ENCODE measurements at places on chromosomes 1 and 21. TPM values are rescaled to one million over a fixed set of nuclear protein-coding genes. Genes with fewer than 3 reads are reported as not detected.

- no peak overlapping the region for H3K27ac ChIP-seq
- DNase-seq: no peak
- peaks cover 5% of the 10 kb centered on the region for H3K36me3 ChIP-seq
- no peaks in the 10 kb centered on the region for H3K4me1 ChIP-seq
These were observed 26.1 kb upstream of the FHAD1 start for GRCh38 chr1:15220825-15221431.

Gene PTCH2
- total RNA-seq: 0.79 TPM

DNA sequence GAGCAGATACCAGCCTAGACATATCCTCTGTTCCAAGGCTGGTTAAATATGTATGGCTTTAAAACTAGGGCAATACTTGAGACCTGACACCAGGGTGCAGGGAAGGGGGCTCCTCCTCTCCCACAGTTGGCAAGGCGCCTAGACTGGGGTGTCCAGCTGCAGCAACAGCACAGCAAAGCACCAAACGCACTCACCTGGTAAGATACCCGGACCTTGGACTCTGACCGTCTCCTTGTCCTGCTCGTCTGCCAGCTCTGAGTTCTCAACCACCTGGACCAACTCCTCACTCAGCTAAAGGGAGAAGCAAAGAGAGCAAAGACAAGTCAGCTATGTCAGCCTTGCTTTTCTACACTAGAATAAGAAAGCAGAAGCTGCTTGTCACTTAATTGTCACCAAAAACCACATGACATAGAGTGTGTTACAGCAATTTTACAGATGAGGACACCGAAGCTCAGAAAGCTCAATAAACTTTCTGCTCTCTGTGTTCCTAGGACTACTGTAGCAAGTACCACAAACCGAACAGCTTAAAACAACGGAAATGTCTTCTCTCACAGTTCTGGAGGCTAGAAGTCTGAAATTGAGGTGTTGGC lies 4.4 kb downstream of the PACC1 start:
- no peak overlapping the region for H3K4me3 ChIP-seq
- H3K4me1 ChIP-seq: peaks cover 17% of the 10 kb centered on the region
- peaks cover 23% of the 10 kb centered on the region for H3K36me3 ChIP-seq
- H3K27ac ChIP-seq: no peak overlapping the region
- no peaks in the 10 kb centered on the region for H3K27me3 ChIP-seq

- no peak for DNase-seq
- no peaks in the 10 kb centered on the region for H3K27me3 ChIP-seq
- H3K4me3 ChIP-seq: no peak overlapping the region
These were observed 33.7 kb downstream of the PABPC4 start for GRCh38 chr1:39542924-39543323.

- peaks cover 8% of the 10 kb centered on the region for H3K4me1 ChIP-seq
- H3K27ac ChIP-seq: no peak overlapping the region
- no peaks in the 10 kb centered on the region for H3K27me3 ChIP-seq
- H3K4me3 ChIP-seq: no peak overlapping the region
These were observed 146.7 kb upstream of the COL6A1 start for GRCh38 chr21:45834821-45835293.

DNA sequence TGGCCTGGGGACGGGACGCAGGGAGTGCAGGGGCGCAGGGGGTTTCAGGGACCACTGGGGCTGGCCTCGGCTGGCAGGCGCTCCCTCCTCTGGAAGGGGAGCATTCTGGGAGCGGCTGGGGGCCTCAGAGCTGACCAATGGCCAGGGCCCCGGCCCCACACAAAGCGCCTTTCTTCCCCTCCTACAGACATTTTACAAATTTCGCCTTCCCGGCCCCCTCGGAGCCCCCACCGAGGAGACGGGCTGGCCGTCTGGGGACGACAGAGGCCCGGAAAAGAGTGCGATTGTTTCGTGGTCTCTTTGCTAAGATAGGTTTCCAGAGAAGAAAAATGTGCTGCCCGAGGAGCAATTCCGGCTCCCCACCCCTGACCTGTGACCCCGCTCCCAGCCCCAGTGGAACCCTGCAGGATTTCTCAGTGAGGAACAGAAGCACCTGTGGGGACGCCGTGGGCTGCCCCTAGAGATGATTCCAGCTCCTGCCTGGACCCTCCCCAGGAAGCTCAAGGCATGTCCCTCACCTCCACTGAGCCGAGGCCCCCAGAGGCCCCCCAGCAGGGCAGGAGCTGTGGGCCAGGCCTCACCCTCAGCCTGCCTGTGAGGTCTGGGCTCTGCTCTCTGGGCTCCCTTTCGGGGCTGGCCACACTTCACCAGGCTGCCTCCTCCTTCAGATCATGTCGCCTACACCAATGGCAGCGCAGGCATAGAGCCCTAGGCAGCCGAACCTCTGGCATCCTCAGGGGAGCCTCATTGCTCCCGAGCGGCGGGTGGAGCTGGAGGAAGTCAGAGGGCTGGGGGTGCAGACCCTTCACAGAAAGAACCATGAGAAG lies 15.0 kb upstream of the PLEKHG5 start:
- peaks cover 2% of the 10 kb centered on the region for H3K4me1 ChIP-seq
- no peaks in the 10 kb centered on the region for H3K36me3 ChIP-seq
- H3K4me3 ChIP-seq: no peak overlapping the region
- no peaks in the 10 kb centered on the region for H3K27me3 ChIP-seq
- no peak for DNase-seq

GRCh38 chr1:183936791-183937190 lies 100.7 kb downstream of the COLGALT2 start:
- no peaks in the 10 kb centered on the region for H3K36me3 ChIP-seq
- DNase-seq: no peak
- no peaks in the 10 kb centered on the region for H3K4me1 ChIP-seq
- H3K27me3 ChIP-seq: no peaks in the 10 kb centered on the region
- no peak overlapping the region for H3K27ac ChIP-seq

Gene GPA33
- total RNA-seq: not detected

Gene PPM1J
- total RNA-seq: 0.88 TPM

DNA sequence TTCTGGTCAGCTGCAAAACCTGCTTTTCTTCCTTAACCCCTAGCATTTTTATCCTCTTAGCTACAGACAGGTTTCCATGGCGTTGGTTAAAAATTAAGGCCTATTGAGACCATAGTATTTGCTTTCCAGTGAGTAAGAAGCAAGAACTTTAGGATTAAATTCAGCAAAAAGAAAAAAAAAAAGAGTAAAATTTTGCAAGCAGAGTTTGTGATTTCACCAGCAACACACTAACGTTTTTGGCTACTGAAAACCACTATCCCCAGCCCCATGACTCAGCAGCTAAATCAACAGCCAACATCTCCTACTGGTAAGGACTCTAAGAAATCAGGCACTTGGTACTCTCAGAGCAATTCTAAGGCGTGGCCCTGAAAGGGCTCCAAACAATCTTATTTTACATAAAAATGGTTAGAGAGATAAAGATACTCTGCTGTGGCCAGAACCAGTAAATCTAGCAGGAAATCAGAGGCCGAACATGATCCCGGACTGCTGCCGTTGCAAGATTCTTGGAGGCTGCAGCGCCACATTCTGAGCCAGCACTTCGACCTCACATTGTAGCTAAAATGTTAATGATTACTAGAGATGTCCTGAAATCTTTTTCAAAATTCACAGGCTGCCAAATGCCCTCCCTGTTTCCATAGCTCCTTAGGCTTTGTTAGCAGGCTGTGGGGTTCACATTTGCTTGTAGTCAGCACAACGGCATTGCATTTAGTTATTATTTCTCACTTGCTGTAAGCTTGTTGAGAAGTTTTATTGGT lies 1.6 kb upstream of the ENO1 start:
- H3K27ac ChIP-seq: peak overlapping the region; percentile 94
- no peaks in the 10 kb centered on the region for H3K27me3 ChIP-seq
- peaks cover 45% of the 10 kb centered on the region for H3K36me3 ChIP-seq
- peak overlapping the region; percentile 84 for H3K4me3 ChIP-seq

DNA sequence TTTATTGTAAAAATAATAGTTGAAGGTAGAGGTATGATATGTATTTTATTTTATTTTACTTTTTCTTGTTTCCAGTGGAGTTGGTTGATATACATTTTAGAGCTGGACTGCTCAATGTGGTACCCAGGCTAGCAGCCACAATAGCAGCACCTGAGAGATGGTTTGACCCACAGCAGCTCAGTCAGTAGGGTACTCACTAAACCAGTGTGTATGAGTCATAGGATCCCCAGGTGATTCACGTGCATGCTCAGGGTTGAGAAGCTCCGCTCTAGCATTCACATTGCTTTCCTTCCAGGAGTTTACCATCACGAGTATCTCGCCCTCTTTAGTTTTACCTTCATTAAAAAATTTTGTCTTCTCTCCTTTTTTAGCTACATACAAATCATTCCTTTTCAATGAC lies 96.0 kb upstream of the PAXBP1 start:
- no peak overlapping the region for H3K4me3 ChIP-seq
- DNase-seq: no peak
- H3K27me3 ChIP-seq: peaks cover 93% of the 10 kb centered on the region
- no peaks in the 10 kb centered on the region for H3K36me3 ChIP-seq
- H3K4me1 ChIP-seq: no peaks in the 10 kb centered on the region
- H3K27ac ChIP-seq: no peak overlapping the region

DNA sequence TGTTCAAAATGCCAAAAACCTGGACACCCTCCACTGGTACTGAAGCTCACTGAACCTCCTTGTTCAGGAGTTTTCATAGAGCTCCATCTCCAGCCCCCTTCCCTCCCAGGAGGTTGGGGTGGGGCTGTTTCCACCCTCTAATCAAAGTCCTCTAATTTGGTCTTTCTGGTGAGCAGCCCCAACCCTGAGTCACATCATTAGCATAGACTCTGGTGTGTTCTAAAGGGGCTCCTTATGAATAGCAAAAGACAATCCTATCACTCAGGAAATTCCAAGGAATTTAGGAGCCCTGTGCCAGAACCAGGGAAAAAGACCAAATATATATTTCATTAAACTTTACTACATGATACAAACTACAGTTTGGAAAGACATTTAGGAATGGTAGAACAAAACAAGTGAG lies 13.2 kb upstream of the UBE4B start:
- DNase-seq: no peak
- no peaks in the 10 kb centered on the region for H3K4me1 ChIP-seq
- no peak overlapping the region for H3K4me3 ChIP-seq
- H3K27me3 ChIP-seq: no peaks in the 10 kb centered on the region
- H3K36me3 ChIP-seq: no peaks in the 10 kb centered on the region

Gene FCMR
- total RNA-seq: 18.0 TPM

GRCh38 chr1:220967911-220968310 lies 88.7 kb downstream of the HLX start:
- H3K4me3 ChIP-seq: no peak overlapping the region
- DNase-seq: no peak
- H3K4me1 ChIP-seq: no peaks in the 10 kb centered on the region
- H3K36me3 ChIP-seq: no peaks in the 10 kb centered on the region
- H3K27ac ChIP-seq: no peak overlapping the region
- H3K27me3 ChIP-seq: no peaks in the 10 kb centered on the region

Gene SLC2A5
- 0.61 TPM for total RNA-seq

Measured in MCF 10A (cell line).